NCI-H2081 (cell line): ENCODE measurements at places on chromosomes 2 and 18.
A peak's percentile ranks its signal among the peaks of the same experiment; 100 is the strongest.

GRCh38 chr2:239912938-239913635 lies 112.1 kb downstream of the NDUFA10 start:
- DNase-seq, result no peak

GRCh38 chr2:145961846-145962245 lies 1441.9 kb upstream of the ZEB2 start:
- no peak for DNase-seq

DNA sequence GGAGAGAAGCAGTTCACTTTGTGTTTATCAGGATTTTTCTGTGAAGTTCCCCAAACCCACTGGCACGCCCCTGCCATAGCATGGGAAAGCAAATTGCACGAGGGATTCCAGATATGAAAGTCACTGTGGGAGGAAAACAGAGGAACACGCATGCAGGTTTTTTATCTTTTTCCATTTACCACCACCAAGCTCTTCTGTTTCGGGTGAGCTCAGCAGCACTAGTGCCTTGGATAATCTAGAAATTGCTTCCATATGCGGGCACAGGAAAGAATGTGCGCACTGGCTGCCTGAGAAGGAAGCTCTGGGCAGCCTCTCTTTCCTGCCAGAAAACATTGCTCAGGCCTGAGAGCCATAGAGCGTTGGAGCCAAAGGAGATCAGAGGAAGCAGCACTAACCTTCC lies 65.9 kb upstream of the WIPF1 start:
- no peak for DNase-seq

DNA sequence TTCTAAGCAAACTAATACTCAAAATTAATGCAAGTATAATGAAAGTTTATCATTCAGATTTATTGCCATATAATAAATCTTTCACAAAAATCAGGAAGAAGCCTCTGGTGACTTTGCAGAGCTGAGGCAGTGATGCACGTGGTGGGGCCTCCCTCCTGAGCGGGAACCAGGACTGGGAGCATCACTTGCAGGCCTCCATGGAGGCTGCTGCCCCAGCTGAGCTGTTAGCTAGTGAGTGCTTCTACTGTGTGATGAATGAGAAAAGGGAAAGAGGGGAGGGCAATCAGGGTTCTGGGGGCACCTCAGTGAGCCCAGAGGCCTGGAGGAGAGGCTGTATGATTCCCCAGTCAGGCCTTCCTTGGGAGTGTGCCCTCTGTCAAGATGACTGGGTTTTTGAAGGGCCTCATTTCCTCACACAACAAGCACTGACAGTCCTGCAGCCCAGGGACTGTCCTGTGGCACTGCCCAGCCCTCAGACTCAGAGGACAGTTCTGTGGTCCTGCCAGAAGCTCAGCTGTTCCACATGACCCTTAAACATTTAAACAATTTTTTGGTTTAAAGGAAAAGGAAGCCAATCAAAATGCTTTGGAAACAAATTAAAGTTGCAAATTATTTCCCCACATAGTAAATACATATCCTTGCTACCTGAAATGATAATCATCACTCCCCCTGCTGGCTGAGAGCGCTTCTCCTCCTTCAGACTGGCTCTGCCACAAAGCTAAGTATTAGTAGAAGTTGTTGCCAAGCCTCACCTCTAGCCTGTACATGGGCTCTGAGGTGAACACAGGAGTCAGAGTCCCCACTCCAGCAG lies 90.9 kb upstream of the SMAD7 start:
- DNase-seq, result no peak

- no peak for DNase-seq
These were observed 80.0 kb downstream of the AOX1 start for GRCh38 chr2:200665626-200666453.

DNA sequence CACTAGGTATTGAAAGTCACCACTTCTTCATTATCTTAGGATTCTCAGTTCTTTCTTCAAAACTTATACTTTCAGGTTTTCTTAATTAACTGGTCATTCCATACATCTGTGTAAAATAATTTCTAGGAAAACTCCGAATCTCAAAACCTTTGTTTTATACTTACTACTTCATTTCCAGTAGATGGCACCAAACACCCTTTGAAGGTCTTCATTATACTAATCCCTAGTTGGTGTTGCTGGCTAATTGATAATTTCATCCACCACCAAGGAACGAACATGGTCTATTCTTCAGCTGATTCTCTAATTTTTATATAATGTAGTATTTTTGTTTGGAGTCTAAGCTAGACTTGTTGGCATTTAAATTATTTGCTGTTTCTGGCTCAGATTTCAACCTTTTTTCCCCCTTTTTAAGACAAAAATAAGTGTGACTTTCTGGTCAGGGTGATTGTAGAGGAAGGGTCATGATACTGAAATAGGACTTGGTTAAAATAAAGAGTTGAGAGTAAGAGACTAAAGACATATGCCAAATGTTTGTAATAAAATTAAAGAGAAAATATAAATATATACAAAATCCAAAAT lies 2.8 kb upstream of the MXD1 start:
- peak; percentile 53 for DNase-seq

DNA sequence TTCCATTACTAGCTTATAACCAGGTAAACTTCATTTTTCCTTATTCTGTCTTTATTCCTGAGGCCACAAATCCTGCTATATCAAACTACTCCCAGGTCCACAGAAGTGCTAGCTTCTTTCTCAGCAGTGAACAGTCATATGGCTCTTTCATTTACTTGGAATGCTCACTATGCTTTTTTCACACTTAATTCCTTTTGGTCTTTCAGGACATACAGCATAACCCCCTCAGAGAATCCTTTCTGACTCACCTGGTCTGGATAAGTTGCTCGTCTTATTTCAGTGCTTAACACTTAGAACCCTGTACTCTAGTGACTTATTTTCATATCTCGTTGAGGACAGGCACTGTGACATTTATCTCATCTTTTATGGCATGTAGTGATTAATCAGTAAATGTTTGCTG lies 325.0 kb upstream of the UBE2E3 start:
- DNase-seq, result no peak

GRCh38 chr2:145114726-145115125 lies 594.8 kb upstream of the ZEB2 start:
- no peak for DNase-seq
